MM.1S (cell line): ENCODE measurements at places on chromosomes 5 and 9.

DNA sequence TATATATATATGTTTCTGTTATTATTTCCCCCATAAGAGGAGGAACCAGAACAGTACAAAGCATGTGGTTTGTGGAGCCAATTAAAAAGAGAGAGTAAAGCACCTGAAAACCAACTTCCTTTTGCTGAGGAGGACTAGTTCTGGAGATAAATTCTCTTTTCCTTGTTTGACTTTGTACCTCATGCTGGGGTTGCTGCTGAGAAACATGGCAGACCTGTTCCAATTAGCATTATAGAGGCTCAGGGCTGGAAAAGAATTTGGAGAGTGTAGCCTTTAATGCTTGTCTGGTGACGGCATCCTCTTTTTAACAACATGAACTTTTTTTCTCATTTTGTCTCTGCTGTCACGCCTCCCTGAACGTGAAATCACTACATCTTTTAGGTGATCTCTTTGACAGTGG lies 32.8 kb upstream of the NMUR2 start:
- no peak for DNase-seq
- H3K36me3 ChIP-seq: no peaks in the 10 kb centered on the region
- H3K27me3 ChIP-seq: no peaks in the 10 kb centered on the region
- no peaks in the 10 kb centered on the region for H3K4me1 ChIP-seq

DNA sequence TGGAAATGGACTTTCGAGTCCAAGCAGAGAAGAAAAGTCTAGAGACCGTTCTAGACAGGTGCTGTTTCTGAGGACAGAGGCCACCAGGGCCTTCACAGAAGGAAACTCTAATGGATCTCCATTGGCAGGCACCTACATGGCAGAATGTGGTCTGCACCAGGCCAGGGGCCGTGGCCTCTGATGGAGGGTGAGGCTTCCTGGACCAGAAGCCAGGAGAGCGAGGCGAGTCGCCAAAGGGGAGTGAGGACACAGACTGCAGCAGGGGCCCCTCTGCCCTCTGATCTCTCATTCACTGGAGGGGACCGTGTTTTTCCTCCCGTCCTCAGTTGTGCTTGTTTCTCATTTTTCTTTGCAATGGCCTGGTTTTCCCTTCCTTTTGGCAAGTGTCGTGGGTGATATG lies 41.1 kb downstream of the ALG2 start:
- no peak for DNase-seq
- H3K27me3 ChIP-seq: no peaks in the 10 kb centered on the region
- H3K4me1 ChIP-seq: peaks cover 14% of the 10 kb centered on the region
- no peaks in the 10 kb centered on the region for H3K36me3 ChIP-seq
- H3K27ac ChIP-seq: no peak overlapping the region

DNA sequence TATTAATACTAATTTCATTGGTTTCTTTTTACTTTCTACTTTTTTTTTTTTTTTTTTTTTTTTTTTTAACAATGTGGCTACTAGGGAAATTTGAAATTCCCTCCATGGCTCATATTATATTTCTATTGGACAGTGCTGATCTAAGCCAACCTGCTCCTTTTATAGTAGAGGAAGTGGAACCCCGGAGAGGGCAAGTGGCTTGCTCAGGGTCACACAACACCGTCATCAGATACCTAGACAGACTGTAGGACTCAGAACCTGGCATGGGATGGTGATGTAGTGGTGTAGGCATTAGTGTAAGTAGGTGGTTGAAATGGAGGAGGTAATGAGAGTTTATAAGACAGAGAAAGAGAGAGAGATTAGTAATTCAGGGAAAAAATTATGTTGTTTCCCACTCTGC lies 10.8 kb downstream of the ZNF618 start:
- no peak overlapping the region for H3K27ac ChIP-seq
- no peaks in the 10 kb centered on the region for H3K27me3 ChIP-seq
- H3K36me3 ChIP-seq: no peaks in the 10 kb centered on the region
- no peak overlapping the region for H3K4me3 ChIP-seq
- peaks cover 9% of the 10 kb centered on the region for H3K4me1 ChIP-seq

GRCh38 chr5:135750506-135750905 lies 84.0 kb upstream of the SLC25A48 start:
- H3K4me3 ChIP-seq: no peak overlapping the region
- no peaks in the 10 kb centered on the region for H3K4me1 ChIP-seq
- H3K27me3 ChIP-seq: no peaks in the 10 kb centered on the region

DNA sequence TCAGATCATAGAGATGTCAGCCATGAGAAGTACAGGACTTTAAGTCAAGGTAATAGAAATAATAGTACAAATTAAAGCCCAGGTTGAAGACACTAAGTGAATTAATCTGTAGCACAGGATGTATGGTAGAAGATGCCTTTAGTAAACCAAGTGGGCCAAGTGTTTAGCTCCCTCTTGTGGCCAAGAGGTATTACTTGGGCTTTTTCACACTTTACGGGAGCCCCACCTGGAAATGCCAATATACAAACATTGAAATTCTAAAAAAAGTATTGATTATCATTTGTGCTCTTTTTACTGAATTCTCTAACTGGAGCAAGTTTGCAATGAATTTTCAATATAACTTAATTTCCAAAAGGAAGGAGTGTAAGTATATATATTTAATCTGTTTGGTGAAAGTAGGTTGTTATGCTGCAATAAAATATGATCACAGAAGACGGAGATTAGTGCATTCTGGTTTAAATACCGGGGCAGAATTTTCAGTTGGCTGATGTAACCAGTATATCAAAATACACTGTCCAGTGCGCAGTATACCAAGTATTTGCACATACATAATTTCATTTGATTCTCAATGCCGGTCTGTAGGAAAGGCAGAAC lies 84.7 kb downstream of the PARP8 start:
- DNase-seq: peak; percentile 73
- no peak overlapping the region for H3K27ac ChIP-seq
- no peaks in the 10 kb centered on the region for H3K4me1 ChIP-seq
- H3K36me3 ChIP-seq: no peaks in the 10 kb centered on the region
- H3K4me3 ChIP-seq: no peak overlapping the region
- no peaks in the 10 kb centered on the region for H3K27me3 ChIP-seq

DNA sequence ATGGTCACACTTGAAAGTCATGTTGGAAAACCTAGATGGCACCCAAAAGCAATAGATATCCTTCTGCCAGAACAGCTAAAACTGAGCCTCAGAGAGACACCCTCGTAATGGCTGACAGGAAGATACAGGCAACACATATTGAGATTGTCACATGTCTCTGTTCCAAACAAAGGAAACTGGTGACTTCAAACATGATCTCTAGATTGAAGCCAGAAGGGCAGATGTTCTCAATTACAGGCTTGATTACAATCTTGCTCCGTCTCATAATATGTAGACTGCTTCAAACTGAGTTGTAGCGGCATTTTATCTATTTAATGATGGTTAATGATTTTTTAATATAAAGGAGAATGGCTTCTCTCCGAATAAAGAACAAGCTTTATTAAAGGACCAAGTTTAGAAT lies 774.3 kb downstream of the KCTD16 start:
- H3K4me1 ChIP-seq: no peaks in the 10 kb centered on the region
- DNase-seq: no peak
- no peaks in the 10 kb centered on the region for H3K36me3 ChIP-seq
- no peaks in the 10 kb centered on the region for H3K27me3 ChIP-seq
- no peak overlapping the region for H3K27ac ChIP-seq
- H3K4me3 ChIP-seq: no peak overlapping the region

DNA sequence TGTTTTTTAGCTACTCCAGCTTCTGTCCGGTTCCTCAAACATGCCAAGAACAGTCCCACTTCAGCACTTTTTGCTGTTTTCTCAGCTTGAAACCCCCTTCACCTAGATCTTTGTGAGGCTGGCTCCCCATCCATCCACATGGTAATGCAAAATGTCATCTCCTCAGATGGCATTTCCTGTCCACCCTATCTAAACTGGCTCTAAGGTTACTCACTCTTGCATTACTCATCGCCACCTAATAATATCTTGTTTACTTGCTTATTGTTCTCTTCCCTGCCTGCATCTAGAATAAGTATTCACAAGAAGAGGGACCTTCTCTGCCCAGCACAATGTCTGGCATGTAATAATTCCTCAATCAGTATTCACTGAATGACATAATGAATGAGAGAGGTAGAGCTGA lies 220.1 kb downstream of the FAM114A2 start:
- no peak overlapping the region for H3K4me3 ChIP-seq
- no peaks in the 10 kb centered on the region for H3K4me1 ChIP-seq
- H3K27ac ChIP-seq: no peak overlapping the region
- H3K36me3 ChIP-seq: no peaks in the 10 kb centered on the region
- no peak for DNase-seq

DNA sequence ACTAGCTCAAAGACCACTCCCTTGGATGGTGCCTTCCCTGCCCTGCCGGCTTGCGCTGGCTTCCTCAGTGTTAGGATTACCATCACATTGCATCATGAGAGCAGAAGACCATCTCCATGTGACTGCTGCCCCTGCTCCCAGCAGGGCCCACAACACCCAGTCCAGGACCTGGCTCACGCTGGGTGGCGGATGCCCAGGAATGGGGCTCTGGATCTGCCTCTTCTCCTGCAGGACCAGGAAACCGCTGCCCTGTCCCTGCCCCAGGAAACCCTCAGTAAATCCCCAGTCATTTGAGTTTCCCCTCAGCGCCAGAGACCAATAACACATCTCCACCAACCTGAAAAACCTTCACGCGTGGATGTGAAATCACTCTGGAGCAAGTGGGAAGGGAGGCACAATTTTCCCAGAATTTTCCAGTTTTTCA lies 3.3 kb upstream of the RNF44 start:
- no peak for DNase-seq
- no peak overlapping the region for H3K27ac ChIP-seq
- H3K36me3 ChIP-seq: no peaks in the 10 kb centered on the region
- H3K27me3 ChIP-seq: no peaks in the 10 kb centered on the region

- H3K4me1 ChIP-seq: no peaks in the 10 kb centered on the region
- no peak for DNase-seq
- no peaks in the 10 kb centered on the region for H3K27me3 ChIP-seq
Measured at GRCh38 chr9:115980054-115980453, 173.5 kb upstream of the PAPPA start.

DNA sequence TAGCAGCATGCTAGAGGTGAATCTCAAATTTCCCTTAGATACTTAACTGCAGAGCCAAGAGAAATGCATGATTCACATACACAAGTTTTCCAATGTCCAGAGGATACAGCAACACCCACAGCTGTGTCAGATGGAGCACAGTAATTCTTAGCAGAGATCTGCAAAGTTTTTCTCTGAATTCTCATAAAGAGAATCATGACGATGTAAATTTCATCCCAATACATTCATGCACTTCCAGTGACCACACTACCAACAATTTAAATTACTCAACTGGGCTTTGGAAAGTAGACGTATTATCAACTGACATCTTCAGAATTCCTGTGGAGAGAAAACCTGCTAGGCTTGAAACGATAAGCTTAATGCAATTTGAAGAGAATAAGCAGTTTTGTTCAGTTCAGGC lies 378.8 kb upstream of the TLE4 start:
- H3K36me3 ChIP-seq: no peaks in the 10 kb centered on the region
- H3K27ac ChIP-seq: no peak overlapping the region
- no peak overlapping the region for H3K4me3 ChIP-seq
- no peaks in the 10 kb centered on the region for H3K27me3 ChIP-seq
- no peak for DNase-seq

GRCh38 chr5:6118691-6119090 lies 259.7 kb downstream of the MED10 start:
- no peak for DNase-seq
- H3K4me3 ChIP-seq: no peak overlapping the region
- no peaks in the 10 kb centered on the region for H3K27me3 ChIP-seq
- no peaks in the 10 kb centered on the region for H3K36me3 ChIP-seq
